ENCODE measurements at places on chromosomes 2 and 18. TPM values are rescaled to one million over a fixed set of nuclear protein-coding genes. Genes with fewer than 3 reads are reported as not detected.

The SNED1 gene
- 23.4 TPM for total RNA-seq

The ITGA6 gene
- 338 TPM for total RNA-seq

The VSNL1 gene
- not detected for total RNA-seq

The ANAPC1 gene
- 83.0 TPM for total RNA-seq

The SNRNP200 gene
- total RNA-seq = 113 TPM

The NYAP2 gene
- total RNA-seq = not detected

The GALNT13 gene
- total RNA-seq = under 0.01 TPM

The RTP5 gene
- not detected for total RNA-seq

The B3GNT2 gene
- total RNA-seq = 31.8 TPM

The MARCO gene
- not detected for total RNA-seq

The RAB17 gene
- 4.9 TPM for total RNA-seq

The ANKRD53 gene
- total RNA-seq = 0.51 TPM

The COL4A4 gene
- 0.05 TPM for total RNA-seq

The RTKN gene
- 27.0 TPM for total RNA-seq

The DSC3 gene
- total RNA-seq = 0.14 TPM

The ODC1 gene
- 111 TPM for total RNA-seq

The CABYR gene
- total RNA-seq = 3.1 TPM

The SLC35F6 gene
- total RNA-seq = 52.8 TPM

The ALK gene
- total RNA-seq = not detected

The TUBA3E gene
- not detected for total RNA-seq

The ERICH2 gene
- not detected for total RNA-seq

The SNORC gene
- total RNA-seq = 0.84 TPM
